Activated CD8-positive, alpha-beta T cell treated with anti-CD3 and anti-CD28 coated beads for 36 hours (primary cell): ENCODE measurements at places on chromosomes 12 and 14. TPM values are rescaled to one million over a fixed set of nuclear protein-coding genes. Genes with fewer than 3 reads are reported as not detected.

- H3K27me3 ChIP-seq, result no peaks in the 10 kb centered on the region
- peaks cover 27% of the 10 kb centered on the region for H3K4me1 ChIP-seq
- DNase-seq, result no peak
- no peak overlapping the region for H3K4me3 ChIP-seq
- no peak overlapping the region for H3K27ac ChIP-seq
- peaks cover 29% of the 10 kb centered on the region for H3K36me3 ChIP-seq
These were observed 42.4 kb downstream of the ATXN2 start for GRCh38 chr12:111556676-111557075.

Gene LRRC10
- total RNA-seq, result not detected

Gene GALNT16
- total RNA-seq, result not detected

DNA sequence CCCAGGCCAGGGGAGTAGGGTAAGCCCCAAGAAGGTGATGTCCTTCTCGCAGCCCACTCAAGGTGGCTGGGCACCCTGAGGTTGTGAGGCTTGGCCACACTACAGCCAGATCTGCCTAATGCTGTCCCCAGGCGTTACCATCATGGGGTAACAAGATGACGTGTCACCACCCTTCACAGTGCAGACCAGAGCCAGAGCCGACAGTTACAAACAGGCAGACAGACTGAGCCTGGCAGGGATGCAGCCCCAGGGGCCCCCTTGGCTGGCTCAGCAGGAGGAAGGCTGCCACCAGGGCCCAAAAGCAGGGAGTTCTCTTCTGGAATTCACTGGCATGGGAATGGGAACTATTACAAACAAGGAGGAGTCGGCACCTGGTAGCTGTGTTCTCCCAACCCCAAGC lies 302.7 kb upstream of the NOS1 start:
- H3K27me3 ChIP-seq, result no peaks in the 10 kb centered on the region
- H3K27ac ChIP-seq, result no peak overlapping the region
- no peak overlapping the region for H3K4me3 ChIP-seq
- no peak for DNase-seq
- H3K36me3 ChIP-seq, result no peaks in the 10 kb centered on the region

Gene CCDC175
- total RNA-seq, result not detected

Gene C12orf60
- total RNA-seq, result 3.3 TPM
